Central memory CD4-positive, alpha-beta T cell (primary cell): ENCODE measurements at places on chromosomes 4 and X.

- DNase-seq = no peak
Observed at GRCh38 chrX:31704938-31705337, 633.1 kb upstream of the FTHL17 start.

GRCh38 chrX:8374041-8374825, 90.4 kb upstream of the VCX3B start:
- DNase-seq = no peak

- no peak for DNase-seq
Observed at GRCh38 chrX:68895341-68895755, 66.5 kb downstream of the EFNB1 start.

- DNase-seq = no peak
Observed at GRCh38 chr4:178082906-178083305, 640.7 kb upstream of the AGA start.

DNA sequence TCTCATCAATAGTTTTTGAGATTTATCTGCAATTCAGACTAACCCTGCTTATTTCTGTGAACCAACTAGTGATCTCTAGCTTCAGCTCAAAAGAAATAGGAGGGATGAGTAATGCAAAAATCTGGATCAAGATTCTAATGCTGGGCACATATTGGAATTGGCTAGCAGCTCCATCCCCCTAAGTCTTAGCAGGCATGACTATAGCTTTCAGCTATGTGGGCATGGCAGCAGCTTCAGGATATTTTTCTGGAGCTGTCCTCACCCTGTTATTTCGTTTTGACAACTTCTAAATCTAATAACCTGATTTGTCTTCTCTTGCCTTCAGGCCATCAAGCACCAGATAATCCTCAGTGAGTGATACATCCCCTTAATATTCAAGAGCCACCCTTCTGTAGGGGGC, 50.8 kb upstream of the GNPDA2 start:
- DNase-seq = no peak

DNA sequence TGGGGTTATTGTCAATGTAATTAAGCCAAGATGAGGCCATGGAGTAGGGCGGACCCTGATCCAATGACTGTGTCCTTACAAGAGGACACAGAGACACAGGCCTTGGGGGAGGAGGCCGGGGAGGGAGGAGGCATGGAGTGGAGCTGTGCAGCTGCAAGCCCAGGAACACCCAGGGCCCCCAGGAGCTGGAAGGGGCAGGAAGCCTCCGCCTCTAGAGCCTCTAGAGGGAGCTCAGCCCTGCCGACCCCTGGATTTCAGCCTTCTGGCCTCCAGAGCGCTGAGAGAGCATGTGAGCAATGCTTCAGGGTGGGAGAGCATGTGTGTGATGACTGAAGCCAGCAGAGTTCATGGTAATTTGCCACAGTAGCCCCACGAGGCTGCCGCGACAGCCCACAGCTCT, 234.6 kb downstream of the AFAP1 start:
- DNase-seq = no peak

DNA sequence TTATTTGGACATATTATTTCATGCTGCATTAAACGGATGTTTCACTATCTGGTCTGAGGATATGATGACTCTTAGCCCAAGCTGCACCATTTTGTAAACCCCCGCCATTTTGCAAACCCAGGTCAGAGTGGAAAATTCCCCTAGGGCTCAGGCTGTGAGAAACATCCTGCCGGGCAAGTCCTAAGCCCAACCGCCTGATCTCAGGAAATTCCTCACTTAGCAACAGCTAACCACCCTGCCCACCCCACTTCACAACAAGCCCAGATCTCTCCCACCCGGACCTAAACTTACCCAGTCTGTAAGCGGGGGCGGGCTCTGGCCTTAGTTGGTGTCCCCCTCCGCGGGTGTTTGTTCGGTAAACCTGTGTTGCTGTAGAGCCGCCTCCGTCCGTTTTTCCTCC, 2747.1 kb downstream of the PCDH7 start:
- DNase-seq = no peak

- DNase-seq = no peak
Observed at GRCh38 chrX:101442085-101442484, 34.1 kb downstream of the HNRNPH2 start.

DNA sequence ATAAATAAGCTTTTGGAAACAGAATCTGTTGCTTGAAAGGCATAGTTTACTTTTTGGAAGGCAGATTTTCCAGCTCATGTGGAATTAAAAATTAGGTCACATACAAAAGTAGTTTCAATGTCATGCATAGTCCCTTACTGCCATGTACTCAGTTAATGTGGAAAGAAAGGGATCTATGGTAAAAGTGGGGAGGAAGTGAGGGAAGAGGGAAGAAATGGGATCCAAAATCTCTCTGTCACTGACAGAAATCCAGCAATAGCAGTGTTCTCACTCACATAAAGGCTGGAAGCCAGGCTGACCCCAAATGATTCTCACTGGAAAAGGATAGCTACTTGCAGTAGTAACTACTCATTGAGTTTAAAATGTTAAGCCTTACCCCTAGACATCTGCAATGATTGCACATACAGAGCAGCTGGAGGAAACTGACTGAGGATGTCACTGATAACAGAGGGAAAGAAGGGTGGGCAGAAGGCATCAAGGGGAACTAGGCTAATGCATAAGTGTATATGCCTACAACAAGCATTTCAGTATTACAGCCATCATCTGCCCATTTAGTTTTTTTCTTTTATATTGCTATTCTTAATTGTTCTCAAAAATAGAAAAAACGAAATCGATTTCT, 445.6 kb downstream of the FAT4 start:
- DNase-seq = no peak

DNA sequence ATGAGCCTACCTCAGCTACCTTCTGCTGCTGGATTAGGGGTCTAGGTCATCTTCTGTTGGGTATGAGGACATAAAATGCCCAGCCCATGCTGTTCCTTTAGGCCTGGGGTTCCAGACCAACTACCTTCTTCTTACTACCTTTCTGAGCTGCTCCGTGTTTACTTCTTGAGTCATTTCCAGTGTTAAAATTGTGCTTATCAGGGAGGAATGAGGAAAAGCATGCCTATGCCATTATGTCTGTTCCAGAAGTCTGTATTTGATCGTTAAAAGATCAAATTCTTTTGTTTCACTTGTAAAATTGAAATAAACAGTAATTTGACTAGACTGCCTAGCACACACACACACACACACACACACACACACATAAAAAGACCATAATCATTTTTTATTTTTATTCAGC, 1912.7 kb upstream of the TENM3 start:
- no peak for DNase-seq
